ENCODE measurements at places on chromosomes 16 and 17. TPM values are rescaled to one million over a fixed set of nuclear protein-coding genes. Genes with fewer than 3 reads are reported as not detected.

SLC43A2 gene
- 4.5 TPM for total RNA-seq

DPEP3 gene
- not detected for total RNA-seq

HSF4 gene
- total RNA-seq, result 50.4 TPM

PTX4 gene
- total RNA-seq, result 0.29 TPM

RAB26 gene
- total RNA-seq, result 2.9 TPM
